Keratinocyte (primary cell): ENCODE measurements at places on chromosomes 16 and 17.

DNA sequence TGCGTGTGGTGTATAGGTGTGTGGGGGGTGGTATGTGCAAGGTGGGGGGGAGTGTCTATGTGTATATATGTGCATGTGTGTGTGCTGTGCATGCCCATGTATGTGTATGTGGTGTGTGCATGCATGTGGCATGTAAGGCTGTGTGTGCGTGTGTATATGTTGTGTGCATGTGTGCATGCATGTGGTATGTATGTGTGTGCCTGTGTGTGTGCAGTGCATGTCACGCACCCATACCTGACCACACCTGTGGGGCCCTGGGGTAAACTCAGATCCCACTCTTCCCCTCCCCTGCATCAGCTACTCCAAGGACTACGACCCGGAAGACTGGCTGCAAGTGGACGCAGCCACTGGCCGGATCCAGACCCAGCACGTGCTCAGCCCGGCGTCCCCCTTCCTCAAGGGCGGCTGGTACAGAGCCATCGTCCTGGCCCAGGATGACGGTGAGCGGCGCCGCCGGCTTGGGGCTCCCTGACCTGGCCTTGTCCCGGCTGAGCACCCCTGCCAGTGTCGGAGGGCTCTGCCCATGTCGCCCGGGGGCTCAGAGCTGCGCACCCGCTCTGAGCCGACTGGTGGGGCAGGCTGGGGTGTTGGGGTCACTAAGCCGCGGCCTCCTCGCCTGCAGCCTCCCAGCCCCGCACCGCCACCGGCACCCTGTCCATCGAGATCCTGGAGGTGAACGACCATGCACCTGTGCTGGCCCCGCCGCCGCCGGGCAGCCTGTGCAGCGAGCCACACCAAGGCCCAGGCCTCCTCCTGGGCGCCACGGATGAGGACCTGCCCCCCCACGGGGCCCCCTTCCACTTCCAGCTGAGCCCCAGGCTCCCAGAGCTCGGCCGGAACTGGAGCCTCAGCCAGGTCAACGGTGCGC, 9.1 kb downstream of the SLC22A31 start:
- no peak for DNase-seq

DNA sequence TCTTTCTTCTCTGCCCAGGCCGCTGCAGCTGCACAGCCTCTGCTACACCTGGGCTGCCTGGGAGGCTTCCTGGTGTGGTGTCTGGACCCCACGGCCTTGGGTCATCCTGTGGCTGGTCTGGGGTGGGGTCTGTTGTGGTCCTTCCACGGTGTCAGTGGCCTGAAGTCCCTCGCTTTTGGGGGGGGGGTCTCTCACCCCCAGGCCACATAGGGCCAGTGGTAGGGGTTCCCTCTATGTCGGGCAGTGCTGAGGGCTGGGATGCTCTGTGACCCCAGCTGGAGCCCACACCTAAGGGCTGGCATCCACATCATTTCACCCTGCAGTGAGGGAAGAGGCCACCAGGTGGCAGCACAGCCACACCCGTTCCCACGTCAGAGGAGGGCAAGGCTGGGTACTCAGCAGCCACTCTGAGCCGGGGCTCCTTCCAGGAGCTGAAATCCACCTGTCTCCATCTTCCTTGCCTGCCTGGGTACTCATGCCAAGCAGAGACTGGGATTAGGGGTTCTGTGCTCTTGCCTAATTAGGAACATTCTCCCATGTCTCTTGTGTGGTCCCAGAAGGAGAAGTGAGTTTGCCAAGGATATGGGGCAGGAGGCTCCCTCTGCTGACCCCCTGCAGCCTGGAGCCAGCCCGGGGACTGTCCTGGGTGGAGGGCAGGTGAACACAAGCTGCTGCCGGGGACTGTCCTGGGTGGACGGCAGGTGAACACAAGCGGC, 13.0 kb downstream of the ENGASE start:
- no peak for DNase-seq

GRCh38 chr17:9424071-9424640, 151.5 kb downstream of the STX8 start:
- no peak for DNase-seq

DNA sequence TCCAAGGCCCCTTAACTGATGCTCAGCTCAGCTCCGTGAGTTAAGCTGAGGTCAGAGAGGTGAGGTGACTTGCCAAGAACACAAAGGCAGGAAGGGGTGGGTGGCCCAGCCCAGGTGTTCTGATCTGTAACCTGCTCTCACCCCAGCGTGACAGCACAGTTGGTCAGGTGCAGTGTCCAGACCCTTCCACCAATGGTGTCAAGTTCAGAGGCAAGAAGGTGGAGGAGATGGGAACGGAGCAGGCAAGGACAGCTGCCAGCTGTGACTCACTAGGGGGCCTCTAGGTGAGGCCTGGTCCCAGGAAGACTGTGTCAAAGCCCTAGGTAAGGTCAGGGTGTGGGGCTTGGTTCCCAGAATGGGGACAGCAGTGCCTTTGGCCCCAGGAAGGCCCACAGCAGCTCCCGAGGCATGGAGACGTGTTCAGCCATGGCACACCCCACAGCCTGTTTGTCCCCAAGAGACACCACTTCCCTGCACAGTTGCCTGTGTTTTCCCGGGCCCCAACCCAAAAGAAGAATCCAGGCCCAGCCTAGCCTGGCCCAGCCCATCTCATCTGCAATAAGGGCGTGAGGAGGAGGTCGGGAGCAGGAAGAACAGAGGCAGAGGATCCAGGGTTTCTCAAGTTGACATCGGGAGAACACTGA, 7.2 kb downstream of the WFIKKN2 start:
- no peak for DNase-seq

- DNase-seq, result no peak
Observed at GRCh38 chr17:17944743-17945142, 27.5 kb downstream of the TOM1L2 start.

- DNase-seq, result no peak
Observed at GRCh38 chr17:57524839-57525568, 220.1 kb downstream of the CCDC182 start.

DNA sequence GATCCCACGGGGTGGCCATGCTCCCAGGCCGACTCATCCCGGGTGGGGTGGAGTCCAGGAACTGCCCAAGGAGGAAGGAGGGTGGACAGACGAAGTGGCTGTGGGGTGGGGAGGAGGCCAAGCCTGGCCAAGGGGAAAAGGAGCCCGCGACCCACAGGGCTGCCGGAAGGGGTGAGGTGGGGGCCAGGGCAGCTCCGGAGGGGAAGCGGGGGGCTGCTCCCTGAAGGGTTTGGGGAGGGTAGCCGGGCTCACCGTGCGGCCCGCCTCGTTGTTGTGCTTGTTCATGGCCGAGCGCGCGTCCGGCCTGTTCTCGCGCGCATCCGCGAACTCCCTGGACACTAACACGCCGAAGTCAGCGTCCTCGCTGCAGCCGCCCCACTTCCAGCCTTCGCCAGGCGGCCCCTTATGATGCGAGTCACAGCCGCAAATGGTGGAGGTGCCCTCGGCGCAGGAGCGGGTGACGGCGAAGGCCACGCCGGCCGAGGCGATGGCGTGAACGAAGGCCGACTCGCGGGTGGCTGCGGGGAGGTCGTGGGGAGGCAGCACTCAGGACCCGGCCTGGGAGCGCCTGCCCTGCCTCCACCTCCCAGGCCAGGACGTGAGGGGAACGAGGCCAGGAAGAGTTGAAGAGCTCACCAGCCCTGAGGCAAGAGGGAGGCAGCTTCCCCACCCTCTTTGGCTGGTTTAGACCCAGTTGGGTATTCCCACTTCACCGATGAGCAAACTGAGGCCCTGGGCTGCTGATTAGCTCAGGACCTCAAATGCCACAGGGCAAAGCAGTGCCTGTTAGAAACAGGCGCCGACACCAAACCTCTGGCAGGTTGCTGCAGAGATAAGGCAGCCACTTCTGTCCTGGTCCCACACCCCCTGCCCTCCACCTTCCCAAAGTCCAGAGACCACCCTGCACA, 48.7 kb downstream of the WNT3 start:
- no peak for DNase-seq

- no peak for DNase-seq
Observed at GRCh38 chr17:81500047-81500446, 12.6 kb downstream of the ACTG1 start.

- DNase-seq, result no peak
Observed at GRCh38 chr17:74199306-74200092, 4.0 kb upstream of the RPL38 start.

- DNase-seq, result no peak
Observed at GRCh38 chr17:37815536-37815935, 70.7 kb upstream of the HNF1B start.
